Type B pancreatic cell (in vitro differentiated cells): ENCODE measurements at places on chromosomes 4 and X.

GRCh38 chr4:181150191-181150590, 1093.0 kb upstream of the TENM3 start:
- DNase-seq = no peak

DNA sequence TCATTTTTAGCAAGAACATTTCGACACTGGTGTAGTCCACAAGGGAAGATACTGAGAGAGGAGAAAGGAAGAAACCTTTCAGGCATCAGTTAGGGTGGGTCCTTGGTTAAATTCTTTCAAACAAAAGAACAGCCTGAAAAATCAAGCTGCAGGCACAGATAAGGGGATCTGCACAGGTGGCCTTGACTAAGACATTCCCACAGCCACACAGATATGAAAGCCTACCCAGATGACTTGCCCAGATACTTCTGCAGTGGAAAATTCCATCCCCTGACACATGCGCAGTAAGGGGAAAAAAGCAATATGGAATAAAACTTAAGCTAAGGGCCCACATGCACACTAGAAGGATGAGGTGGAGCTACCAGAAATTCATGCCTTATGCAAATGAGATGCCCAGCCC, 8.9 kb upstream of the TMEM165 start:
- DNase-seq = no peak

DNA sequence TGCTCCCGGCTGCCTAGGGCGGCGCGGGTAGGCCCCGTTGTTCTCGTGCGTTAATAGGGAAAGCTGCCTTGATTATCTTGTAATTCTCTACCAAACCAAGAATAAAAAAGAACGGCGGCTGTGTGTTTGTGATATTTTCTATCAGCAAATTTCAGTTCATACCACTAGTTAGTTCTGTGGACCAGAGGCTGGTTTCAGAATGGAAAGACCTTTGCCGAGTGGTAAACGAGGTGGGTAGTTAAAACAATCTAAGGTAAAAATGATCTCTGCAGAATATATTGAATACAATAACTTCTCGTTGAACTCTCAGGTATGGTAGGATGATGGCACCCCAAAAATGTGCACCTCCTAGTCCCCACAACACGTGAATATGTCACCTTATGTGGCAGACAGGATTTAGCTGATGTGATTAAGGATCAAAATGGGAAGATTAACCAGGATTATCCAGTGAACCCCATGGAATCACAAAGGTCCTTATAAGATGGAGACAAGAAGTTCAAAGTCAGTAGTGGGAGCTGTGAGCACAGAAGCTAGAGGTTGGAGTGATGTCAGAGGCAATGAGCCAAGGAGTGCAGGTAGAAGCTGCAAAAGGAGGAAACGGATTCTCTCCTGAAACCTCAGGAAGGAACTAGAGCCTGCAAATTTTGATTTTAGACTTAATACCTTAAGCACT, 574 bp upstream of the CFAP97 start:
- DNase-seq = no peak

DNA sequence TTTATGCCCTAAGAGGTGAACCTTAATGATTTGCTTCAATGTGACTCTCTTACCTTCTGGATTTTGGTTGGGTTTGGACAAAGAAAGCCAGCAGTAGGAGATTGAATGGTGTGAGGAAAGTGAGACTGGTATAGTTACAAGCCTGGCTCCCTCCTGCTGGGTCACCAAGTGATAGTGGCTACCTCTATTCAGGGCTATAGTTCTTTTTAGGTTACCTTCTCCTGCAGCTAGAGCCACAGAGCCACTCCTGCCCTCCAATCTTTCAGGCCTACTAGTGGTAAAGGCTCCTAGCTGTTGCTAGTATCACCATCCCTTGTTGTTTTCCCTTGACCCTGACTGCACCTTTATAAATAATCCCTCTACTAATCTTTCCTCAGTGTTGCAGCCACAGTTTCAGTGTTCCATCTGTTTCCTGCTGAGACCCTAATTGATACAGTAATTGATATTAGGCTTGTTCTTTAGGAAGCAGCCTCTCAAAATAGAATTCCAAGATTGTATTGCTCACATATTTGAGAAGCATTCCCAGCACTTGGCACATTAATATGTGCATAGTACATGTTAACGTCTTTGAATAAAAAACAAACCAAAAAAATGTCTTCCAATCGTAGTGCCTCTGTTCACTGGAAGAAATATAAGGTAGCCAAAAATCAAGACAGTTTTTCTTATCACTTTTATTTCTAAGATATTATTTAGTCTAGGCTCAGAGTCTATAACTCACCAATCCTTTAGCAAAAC, 82.3 kb downstream of the SRPX start:
- DNase-seq = no peak

DNA sequence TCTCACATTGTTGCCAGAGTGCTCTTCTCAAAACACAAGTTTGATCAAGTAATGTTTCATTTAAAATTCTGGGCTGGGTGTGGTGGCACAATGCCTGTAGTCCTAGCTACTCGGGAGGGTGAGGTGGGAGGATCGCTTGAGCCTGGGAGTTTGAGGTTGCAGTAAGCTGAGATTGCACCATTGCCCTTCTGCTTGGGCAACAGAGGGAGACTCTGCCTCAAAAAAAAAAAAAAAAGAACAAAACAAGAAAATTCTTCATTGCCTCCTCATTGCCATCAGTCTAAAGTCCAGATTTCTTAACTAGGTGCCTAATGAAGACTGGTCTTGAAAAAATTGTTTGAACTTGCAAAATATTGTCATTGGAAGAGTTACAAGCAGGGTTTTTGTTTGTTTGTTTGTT, 120.1 kb downstream of the MFAP3L start:
- DNase-seq = no peak

GRCh38 chr4:157372154-157372553, 151.6 kb downstream of the GRIA2 start:
- no peak for DNase-seq

GRCh38 chrX:23664496-23664895, 2.8 kb upstream of the PRDX4 start:
- DNase-seq = no peak

DNA sequence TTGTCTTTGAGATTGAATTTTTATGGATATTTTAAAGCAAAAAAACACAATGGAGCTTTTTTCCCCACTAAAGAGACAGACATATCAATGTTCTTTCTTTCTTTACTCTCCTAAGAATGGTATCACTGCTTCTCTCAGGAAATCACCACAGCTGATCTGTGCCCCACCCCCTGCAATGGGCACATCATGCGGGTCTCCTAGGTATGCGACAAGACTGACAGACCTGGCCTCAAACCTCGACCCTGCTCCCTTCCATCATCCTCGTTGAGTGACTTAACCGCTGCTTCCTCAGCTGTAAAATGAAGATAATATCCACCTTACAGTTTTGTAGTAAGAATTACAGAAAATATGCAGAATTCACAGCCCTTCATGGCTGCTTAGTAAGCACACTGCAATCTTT, 58.3 kb downstream of the LEF1 start:
- DNase-seq = no peak

DNA sequence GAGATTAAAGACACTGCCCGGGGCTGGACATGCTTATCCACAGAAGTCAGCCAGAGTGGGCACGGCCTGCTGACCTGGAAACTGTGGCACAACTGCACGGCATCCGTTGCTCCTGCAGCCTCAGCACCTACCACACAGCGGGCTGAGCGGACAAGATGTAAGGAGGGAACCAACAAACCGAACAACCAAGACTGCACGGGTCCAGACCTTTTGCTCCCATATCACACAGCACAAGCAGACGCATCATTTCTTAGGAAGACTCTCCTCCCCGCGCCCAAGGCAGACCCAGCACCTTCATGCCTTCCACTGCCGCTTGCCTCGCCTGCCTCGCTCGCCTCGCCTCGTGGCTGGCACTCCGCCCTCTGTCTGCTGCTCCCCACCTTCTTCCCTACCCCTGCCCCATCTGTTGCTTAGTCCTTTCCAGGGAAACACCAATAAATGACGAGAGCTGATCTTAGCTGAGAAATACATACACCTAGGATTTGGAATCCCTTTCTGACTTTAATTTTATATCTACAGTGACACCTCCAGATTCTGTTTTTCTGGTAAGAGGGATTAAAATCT, 79.0 kb downstream of the AFAP1 start:
- DNase-seq = no peak

- DNase-seq = no peak
Observed at GRCh38 chr4:184253072-184253420, 35.4 kb upstream of the ENPP6 start.

GRCh38 chr4:129218897-129219296, 122.9 kb downstream of the C4orf33 start:
- no peak for DNase-seq

DNA sequence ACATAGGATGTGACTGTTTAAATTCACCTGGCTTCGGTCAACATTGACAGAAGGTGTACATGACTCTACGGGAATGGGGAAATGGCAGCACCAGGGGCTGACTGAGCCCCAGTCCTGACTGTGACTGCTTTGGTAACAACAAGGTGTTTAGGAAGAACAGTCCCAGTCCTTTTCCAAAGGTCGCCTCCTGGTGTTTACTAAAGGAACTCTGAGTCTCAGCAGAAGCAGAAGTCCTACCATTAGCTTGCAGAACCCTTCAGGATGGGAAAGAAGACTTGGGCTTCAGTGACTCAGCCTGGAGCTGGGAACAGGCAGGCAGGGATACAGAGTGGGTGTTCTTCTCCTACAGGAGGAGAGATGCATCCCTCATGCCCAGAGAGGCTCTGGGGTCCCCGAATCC, 103.3 kb downstream of the MGST2 start:
- DNase-seq = no peak

- no peak for DNase-seq
Observed at GRCh38 chr4:177308125-177308524, 1.5 kb upstream of the NEIL3 start.

DNA sequence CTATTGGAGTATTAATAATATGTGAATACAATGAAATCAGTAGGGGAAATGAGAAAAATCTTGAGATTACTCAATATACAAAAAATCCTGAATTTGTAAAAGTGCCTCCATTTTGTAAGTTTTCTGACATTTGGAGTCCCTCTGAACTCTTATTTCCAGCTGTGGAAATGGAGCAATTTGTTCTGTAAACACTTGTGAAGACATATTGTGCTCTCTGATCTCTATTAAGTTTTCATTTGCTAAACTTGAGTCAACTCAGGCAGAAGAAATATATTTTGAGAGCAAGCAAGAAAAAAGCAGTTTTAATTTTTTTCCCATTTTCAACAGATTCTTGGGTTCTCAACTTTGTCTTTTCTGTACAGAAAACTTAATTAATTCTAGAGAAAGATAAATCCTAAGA, 51.4 kb upstream of the PCDH18 start:
- no peak for DNase-seq

DNA sequence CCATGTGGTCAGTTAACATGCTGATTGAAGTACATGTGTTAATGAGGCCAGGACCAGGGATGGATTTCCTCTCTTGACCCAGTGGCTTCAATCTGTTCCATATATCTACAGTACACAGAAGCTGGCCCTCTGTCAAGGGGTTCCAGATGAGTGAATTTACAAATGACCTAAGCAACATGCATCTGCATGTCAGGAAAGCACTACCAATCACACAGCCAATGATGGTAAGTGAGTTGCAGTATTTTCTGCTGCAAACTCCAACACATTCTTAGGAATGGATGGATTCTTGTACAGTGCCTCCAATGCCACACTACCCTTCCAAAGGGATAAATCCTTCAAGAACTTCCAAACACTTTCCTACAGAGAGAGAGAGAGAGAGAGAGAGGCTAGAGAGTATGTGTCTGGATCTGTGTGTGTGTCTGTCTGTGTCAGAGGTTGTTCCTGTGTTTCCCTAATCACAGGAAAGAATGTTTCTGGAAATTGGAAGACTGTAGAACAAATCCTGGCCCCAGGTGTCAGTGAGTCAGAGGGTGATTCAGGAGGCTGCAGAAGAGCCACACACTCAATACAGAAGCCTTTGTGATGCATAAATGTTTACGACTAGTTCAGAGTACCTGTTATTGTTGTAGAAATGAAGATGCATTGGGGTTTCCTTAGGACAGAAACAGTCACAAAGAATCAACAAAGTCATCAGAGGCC, 107.5 kb downstream of the GUCY2F start:
- DNase-seq = no peak

DNA sequence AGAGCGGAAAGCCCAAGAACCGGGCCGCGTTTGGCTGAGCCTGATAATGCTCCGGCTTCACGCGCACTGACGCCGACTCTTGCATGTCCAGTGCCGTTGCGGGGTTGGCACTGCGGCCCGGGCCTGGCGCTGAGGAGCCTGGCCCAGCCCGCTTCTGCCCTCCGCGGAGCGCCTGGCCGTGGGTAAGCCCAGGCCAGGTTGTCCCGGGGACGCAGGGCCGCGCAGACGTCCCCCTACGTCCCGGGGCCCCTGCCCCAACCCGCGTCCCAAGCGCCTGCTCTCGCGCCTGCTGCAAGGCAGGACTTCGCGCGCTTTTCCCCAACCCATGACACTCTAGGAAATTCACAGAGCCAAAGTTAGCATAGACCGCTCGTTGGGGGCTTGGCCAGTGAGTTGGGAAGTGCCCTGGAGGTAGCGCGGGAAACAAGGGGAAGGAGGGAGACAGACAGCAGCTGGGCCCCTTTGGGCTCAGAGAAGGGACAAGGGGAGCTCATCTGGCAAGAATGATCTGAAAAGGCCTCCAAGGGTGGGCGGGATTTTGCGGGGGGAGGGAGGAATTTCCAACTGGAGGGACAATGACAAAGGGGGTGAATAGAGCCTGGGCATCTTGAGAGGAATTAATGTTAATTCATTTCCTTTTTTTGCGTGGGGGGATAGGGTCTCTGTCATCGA, 665 bp upstream of the LRPAP1 start:
- no peak for DNase-seq

- DNase-seq = no peak
Observed at GRCh38 chr4:123116412-123116811, 194.0 kb upstream of the NUDT6 start.

- no peak for DNase-seq
Observed at GRCh38 chr4:113884655-113885054, 94.8 kb downstream of the ARSJ start.

GRCh38 chr4:108365551-108365950, 196.8 kb upstream of the LEF1 start:
- no peak for DNase-seq

DNA sequence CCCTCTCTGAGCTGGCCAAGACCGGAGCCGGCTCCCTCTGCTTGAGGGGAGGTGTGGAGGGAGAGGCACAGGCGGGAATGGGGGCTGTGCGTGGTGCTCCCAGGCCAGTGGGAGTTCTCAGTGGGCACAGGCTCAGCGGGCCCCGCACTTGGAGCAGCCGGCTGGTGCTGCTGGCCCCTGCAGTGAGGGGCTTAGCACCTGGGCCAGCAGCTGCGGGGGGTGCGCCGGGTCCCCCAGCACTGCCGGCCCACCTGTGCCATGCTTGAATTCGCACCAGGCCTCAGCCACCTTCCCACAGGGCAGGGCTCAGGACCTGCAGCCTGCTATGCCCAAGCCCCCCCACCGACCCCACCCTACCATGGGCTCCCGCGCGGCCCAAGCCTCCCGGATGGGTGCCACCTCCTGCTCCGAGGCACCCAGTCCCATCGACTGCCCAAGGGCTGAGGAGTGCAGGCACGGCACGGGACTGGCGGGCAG, 602.5 kb downstream of the KCTD8 start:
- DNase-seq = no peak
